B cell (primary cell): ENCODE measurements at places on chromosomes 1 and 21. TPM values are rescaled to one million over a fixed set of nuclear protein-coding genes. Genes with fewer than 3 reads are reported as not detected.

GRCh38 chr1:36350659-36351226 is 27.3 kb upstream of the EVA1B start:
- DNase-seq, result peak; percentile 40

DNA sequence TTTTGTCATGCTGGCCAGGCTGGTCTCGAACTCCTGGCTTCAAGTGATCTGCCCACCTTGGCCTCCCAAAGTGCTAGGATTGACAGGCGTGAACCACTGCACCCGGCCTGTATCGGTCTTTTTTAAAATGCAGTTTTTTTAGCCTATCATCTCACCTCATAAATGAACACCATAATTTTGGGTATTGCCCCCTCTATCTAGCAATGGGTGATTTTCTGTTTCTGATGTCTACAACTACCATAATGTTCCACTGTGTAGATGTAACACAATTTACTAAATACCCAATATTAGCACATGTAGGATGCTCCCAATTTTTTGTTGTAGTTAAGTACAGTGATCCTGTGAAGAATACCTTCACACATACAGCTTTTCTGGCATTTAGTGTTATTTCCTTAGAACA is 2.0 kb upstream of the CAMTA1 start:
- no peak for DNase-seq

Gene PPIAL4G
- 1.2 and 1.4 TPM in 2 replicates for total RNA-seq

- DNase-seq, result no peak
These were observed 101.6 kb downstream of the ABCA4 start for GRCh38 chr1:94019327-94019726.

DNA sequence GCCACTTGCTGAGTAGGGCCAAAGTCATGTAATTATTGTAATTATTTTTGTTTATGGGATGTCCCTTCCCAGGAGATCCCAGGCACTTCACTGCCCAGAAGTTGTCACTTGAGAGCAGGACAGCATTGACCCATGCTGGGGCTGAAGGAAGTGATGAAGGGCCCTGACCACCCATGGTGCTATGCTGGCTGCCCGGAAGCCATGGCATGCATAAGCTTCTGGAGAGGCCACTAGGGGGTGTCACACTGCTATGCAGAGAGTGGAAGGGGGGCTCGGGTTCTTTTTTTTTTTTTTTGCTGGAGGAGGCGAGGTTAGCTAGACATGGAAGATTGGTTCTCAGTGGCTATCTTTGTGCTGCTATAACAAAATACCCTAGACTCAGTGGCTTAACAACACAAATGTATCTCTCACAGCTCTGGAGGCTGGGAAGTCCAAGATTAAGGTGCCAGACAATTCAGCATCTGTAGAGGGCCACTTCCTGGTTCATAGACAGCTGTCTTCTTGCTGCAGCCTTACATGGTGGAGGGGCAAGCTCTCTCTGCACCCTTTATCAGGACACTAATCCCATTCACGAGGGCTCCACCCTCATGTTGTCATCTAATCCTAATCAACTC is 84.9 kb downstream of the CNIH3 start:
- no peak for DNase-seq

DNA sequence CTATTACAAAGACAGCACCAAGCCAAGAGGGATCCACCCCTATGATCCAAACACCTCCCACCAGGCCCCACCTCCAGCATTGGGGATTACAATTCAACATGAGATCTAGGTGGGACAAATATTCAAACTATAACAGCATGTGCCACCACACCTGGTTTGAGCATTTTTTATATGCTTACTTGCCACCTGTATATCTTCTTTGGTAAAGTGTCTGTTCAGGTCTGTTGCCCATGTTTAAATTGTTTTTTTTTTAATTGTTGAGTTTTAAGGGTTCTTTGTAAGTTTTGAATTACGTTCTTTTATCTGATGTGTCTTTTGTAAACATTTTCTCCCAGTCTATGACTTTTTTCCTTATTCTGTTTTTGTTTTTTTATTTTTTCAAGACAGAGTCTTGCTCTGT is 83.4 kb downstream of the LRIG2 start:
- DNase-seq, result no peak

Gene AMY2B
- total RNA-seq, result 43.8 and 46.3 TPM in 2 replicates

Gene TTLL10
- 0.37 and 0.61 TPM in 2 replicates for total RNA-seq

DNA sequence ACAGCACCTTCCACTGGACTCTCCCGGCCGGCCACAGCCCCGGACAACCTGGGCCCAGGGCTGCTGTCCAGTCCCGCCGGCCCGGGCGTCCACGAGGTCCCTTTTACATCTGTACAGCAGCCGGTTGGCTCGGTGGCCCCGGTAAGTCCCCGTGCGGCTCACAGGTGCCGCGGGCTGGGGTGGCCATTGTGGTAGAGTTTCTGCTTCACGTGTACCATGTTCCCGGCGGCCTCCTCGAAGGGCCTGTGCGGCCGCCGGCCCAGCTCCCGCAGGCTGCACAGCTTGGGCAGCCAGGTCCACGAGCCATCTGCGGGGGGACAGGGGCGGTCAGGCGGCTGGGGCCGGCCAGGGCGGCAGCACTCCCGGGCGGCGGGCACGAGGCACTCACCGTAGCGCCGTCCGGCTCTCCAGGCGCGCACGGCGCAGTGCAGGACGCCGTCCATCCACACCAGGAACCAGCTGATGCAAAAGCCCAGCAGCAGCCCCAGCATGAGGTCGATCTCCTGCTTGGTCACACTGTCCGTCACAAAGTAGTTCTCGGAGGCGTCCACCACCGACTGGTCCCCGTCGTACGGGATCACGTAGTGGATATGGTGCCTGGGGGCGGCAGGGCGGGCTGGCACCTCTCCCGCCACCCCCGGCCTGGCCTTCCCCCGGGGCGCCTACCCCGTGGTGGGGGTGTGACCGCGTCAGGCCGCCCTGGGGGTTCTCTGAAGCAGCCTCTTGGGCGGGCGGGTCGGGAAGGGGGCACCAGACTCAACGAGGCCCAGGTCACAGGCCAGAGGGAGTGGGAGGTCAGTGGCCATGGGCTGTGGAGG is 5.0 kb downstream of the TMEM240 start:
- no peak for DNase-seq

GRCh38 chr21:44880405-44881197 is 7.1 kb upstream of the PTTG1IP start:
- peak; percentile 60 for DNase-seq

DNA sequence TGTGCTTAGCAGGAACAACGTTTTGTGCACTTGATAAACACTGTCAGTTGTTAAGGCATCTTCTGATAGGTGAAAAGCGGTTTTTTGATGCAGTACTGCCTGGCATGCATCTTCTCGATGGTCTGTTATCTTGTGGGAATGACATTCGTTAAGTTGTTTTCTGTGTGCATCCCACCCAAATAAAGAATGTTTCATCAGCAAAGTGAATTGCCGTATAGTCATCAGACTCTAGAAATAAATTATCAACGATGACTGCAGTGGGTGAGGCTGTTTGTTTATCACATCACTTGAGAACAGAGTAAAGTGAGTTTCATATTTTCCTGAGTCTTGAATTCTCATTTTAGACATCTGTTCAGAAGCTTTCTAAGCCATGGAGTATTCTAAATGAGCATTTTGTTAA is 34.1 kb downstream of the NFIA start:
- no peak for DNase-seq

Gene LEFTY1
- 0.51 TPM in 1 of 2 replicates, not detected in the other for total RNA-seq

Gene FAM151A
- total RNA-seq, result not detected in 2 replicates

Gene GABRD
- total RNA-seq, result not detected in 2 replicates

GRCh38 chr21:43191521-43191920 is 22.7 kb downstream of the CRYAA start:
- no peak for DNase-seq

GRCh38 chr1:60960891-60961461 is 121.4 kb upstream of the NFIA start:
- DNase-seq, result no peak

GRCh38 chr1:27116232-27116631 is 38.7 kb downstream of the SLC9A1 start:
- no peak for DNase-seq

- DNase-seq, result no peak
These were observed 14.0 kb upstream of the LORICRIN start for GRCh38 chr1:153245466-153245865.

Gene FBLIM1
- not detected in 2 replicates for total RNA-seq

Gene AQP10
- total RNA-seq, result not detected in 2 replicates

- DNase-seq, result no peak
These were observed 407 bp downstream of the GALNT2 start for GRCh38 chr1:230067419-230067870.

DNA sequence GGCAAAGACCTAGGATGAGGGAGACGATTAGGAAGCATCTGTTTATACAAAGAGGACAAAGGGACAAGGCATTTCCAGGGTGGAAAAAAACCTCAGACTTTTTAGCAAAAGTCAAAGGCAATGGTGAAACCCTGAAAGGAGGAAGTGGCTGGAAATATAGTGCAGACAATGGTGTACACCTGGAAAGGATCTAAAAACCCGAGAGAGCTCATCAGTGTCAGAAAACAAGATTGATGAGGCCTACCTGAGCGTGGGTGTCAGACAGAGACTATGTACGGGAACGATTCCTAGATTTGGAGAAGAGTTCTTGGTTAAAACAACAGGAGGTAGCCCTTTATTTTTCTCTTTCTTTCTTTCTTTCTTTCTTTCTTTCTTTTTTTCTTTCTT is 68.8 kb upstream of the HUNK start:
- DNase-seq, result no peak

Gene SEC16B
- total RNA-seq, result 0.10 TPM in 1 of 2 replicates, not detected in the other

DNA sequence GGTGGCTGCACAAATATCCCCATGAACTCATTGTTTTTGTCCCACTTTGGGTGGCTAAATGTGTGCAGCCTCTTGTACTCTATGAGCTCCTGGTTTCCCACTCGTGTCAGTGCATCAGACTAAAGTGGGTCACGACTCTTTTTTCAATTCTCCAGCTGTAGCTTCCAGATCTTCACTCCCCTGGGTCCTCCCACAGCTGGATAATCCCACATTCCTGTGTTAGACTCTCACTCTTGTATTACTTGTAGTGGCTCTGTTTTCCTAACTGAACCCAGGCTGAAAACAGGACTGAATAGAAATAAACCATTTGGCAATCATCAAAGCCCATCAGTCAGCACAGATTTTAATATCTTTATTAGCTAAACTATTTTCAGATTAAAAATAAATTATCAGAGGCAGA is 60.4 kb downstream of the UBE2U start:
- no peak for DNase-seq

Gene SHE
- total RNA-seq, result 0.07 TPM in 1 of 2 replicates, not detected in the other

Gene DAB1
- not detected in 2 replicates for total RNA-seq

- no peak for DNase-seq
These were observed 36.3 kb downstream of the KCNJ15 start for GRCh38 chr21:38293113-38293512.

DNA sequence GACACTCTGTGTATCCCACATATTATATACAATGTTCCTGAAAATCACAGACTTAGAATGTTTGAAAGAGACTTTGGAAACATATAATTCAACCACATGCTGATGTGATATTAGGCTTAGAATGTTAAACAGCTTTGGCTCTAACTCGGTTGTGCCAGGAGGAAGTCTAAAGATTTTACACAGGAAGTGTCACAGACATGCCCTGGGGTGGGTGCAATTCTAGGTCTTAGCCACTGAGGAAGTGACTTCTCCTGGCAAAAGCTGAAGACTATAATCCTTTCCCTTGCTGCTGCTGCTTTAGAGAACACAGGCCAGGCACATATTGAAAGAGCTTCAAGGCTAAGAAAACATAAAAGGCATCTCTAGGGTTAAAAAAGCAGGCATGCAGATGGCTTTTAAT is 51.0 kb downstream of the RPL5 start:
- peak; percentile 43 for DNase-seq

DNA sequence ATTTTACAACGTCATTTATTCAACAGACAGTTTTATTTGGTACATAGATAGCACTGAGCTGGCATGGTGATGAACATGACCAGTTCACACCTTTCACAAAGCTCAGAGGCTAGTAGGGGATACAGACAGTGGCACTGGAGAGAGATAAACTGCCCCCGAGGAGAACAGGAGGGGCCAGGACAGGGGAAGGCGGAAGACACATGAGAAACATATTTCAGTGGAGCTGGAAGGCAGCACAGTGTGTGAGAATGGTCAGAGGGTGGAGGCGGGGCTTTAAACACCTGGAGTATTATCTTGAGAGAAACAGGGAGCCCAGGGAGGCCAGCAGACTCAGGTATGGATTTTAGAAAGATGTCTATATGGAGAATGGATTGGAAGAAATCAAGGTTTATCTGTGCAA is 49.5 kb downstream of the CHML start:
- DNase-seq, result no peak

Gene SRSF11
- 322 and 333 TPM in 2 replicates for total RNA-seq

Gene ADAM30
- total RNA-seq, result not detected in 2 replicates

DNA sequence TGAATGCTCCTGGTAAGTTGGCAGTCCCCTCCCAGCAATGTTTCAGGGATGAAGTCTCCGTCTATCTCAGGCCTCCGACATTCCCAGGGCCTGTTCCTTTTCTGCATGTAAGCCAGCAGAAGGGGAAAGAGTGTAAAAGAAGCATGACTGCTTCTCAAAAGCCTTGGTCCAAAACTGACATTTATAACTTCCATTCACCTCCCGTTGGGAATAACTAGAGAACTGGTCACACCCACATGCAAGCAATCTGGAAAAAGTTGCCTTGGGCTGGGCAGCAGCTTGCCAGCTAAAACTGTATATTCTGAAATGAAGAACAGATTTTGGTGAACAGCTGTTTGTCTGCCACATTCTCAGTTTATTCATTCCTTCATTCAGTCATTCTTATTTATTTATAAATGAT is 24.2 kb upstream of the NPL start:
- DNase-seq, result no peak

GRCh38 chr1:108554682-108555427 is 5.0 kb upstream of the EEIG2 start:
- no peak for DNase-seq

Gene CSRP1
- 23.8 and 34.7 TPM in 2 replicates for total RNA-seq

DNA sequence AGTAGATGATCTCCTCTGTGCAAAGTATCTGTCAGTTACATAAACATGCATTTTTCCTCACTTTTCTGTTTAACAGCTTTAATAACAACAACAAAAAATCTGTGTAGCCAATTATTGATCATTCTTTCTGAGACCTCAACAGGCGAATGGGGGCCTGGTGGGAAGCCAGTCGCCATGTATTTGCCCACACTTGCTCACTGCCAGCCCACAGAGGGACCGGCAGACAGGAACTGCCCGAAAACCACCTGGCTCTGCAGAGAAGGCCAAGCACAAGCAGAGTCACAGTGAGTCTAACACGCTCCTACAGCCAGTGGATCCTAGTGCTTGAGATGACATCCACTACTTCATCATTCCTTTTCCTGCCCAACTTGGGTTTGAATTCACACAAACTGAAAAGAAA is 56.1 kb downstream of the NPHP4 start:
- no peak for DNase-seq

- no peak for DNase-seq
These were observed 10.0 kb downstream of the LRRC40 start for GRCh38 chr1:70195342-70195741.

- DNase-seq, result no peak
These were observed 12.7 kb downstream of the RNPC3 start for GRCh38 chr1:103538226-103538625.

DNA sequence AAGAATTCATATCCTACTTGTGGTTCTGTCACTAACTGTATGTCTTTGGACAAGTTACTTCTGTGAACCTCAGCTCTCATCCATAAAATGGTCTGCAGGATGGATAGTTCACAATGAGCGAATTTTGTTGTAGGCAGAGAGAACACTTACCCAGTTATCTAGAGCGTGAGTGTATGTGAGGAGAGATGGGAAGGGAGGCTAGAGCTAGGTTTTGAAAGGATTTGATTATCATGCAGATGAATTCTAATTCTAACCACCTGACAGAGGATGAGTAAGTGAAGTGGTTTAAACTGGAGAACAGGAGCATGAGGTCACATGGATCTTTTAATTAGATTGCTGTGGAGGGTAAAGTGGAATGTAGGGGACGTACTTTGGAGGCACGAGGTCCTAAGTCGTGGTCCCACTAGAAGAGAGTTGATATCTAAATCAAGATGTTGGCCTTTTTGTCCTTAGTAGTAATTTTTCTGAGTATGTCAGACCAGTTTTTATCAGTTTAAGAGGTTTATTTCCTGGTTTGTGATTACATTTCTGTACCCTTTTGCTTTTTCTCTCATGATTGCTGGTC is 5.0 kb downstream of the SUCO start:
- no peak for DNase-seq
